ENCODE measurements at places on chromosomes 2 and 18.

GRCh38 chr2:233850745-233851144 is 3.6 kb downstream of the HJURP start:
- DNase-seq: no peak

GRCh38 chr2:48112911-48113680 is 206.8 kb upstream of the FBXO11 start:
- DNase-seq: no peak

- no peak for DNase-seq
Observed at GRCh38 chr2:108604196-108604595, 69.9 kb downstream of the LIMS1 start.

DNA sequence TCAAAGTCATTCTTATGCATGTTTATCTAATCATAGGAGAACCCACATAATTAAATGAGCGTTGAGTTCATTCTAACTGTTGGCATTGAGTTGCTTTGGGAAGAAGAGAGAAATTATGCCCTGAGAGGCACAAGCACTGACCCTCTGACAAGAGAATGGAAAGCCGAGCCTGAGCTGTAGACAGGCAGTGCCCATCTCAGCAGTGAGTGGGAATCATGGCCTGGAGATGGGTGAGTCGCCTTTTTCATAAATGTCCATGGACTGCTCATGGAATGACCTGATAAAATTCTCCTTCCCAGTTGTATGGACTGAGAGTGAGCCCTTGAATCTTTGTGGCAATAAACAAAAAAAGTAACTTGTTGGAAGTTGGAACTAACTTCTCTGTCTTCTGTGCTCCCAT is 21.4 kb upstream of the MYO3B start:
- DNase-seq: no peak

DNA sequence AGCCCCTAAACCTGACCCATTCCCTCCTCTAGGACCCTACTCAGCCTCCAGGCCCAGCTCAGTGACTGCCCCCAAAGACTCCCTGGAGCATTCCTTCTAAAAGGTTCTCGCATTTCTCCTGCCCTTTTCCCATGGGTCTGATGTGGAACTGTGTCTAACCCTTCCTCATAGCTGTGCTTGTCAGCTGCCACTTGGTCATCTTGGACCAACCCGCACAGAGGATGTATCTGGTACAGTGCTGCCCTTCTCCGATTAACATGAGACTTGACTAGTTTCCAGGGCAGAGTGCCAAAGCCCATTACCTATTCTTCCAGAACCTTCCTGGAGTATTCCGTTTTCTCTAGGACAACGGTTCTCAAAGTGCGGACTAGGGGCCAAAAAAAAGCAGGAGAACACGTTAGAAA is 518 bp upstream of the NFU1 start:
- no peak for DNase-seq

GRCh38 chr18:32296851-32297250 is 107.0 kb downstream of the MEP1B start:
- no peak for DNase-seq

DNA sequence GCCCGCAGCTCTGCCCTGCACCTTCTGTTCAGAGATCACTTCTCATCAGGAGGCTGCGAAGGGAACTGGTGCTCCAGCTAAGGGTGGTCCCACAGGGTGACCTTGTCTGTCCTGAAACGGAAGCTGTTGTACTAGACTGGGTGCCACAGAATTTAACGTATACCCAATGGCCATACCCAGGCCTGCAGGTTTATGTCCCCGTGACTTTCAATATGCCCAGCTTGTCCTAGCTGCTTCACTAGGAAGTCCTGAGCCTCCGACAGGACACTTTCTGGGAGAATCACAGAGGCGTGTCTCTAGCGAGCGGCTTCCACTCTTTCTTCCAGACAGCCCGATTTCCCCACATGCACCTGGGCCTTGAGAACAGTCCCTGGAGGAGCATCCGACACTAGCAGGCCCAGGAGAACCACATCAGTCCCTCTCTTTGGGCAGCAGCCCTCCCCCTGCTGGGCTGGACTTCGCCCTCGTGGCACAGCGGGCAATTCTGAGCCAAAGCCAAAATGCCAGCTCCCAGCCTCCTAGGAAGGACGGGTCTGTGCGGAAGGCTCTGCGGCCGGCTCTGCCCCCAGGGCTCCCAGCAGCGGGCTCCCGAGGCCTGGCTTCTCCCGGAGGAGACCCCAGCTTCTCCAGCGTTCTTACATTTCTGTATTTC is 91.9 kb upstream of the OTOS start:
- DNase-seq: no peak

GRCh38 chr2:171595456-171595855 is 73.2 kb downstream of the CYBRD1 start:
- DNase-seq: no peak

DNA sequence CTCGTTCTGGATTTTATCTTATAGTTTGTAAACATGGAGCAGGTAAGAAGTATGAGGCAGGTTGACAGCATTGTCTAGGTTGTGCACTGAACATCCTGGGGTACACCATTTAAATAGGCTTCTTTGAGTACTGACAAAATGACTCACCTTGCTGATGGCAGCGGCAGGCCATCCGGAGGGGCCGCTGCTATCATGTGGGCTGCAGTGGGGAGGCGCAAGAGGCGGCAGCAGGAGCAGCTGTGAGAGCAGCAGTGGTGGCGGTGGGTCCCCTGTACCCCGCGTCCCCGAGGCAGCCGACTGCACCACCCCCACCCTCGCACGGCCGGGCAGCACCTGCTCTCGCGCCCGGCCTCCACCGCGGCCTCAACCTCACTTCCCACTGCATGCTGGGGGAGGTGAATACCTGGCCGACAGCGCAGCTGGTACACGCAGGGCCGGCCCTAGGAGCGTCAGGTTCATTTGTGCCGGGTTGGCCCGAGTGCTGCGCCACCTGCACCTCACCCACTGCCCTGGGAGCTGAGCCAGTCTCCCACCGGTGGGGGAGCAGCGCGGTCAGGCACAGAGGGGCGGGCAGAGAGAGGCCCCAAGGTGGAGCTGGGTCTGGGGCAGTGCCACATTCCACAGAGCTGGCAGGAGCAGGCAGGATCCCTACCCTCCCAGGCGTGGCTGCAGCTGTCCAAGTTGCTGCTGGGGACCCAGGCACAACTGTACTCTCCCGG is 154.5 kb upstream of the RBMS1 start:
- no peak for DNase-seq

All from stimulated activated CD8-positive, alpha-beta memory T cell treated with anti-CD3 and anti-CD28 coated beads, Interleukin-4, amount 100 ng/mL, for 1 hour (primary cell).